ENCODE measurements at places on chromosomes 16 and 17.

DNA sequence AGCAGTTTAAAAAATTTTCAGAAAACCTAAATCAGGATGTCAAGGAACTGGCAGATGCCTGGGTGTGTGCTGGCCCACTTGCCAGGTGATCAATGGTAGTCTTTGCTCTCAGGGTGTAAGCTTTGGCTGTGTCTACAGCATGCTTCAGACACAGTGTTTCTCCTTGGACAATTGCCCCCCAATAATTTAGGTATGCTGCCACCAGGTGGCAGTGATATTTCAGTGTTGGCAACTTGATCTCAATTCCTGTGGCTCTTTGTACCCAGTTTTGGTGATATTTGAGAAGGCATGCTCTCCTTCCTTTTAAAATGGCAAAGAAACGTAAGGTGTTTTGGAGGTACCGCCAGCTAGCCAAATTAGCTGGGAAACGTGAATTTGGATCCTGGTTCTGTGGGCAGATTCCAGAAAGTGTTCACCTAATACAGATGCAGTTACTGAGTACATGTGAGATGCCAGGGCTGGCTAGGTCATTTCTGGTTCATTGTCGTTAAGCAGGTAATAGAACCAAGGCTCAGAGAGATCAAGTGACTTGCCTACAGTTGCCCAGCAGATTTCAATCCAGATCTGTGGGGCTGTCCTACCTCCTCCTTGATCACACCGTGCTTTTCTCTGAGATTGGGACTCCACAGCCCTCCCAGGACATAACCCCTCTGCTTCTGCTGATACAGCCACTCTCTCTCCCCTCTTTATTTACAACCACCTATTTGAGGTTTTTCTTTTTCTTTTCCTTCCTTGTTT lies 155.6 kb upstream of the PLCG2 start:
- peak; percentile 55 for DNase-seq

- DNase-seq: no peak
Observed at GRCh38 chr17:258906-259305, 77.5 kb upstream of the DOC2B start.

DNA sequence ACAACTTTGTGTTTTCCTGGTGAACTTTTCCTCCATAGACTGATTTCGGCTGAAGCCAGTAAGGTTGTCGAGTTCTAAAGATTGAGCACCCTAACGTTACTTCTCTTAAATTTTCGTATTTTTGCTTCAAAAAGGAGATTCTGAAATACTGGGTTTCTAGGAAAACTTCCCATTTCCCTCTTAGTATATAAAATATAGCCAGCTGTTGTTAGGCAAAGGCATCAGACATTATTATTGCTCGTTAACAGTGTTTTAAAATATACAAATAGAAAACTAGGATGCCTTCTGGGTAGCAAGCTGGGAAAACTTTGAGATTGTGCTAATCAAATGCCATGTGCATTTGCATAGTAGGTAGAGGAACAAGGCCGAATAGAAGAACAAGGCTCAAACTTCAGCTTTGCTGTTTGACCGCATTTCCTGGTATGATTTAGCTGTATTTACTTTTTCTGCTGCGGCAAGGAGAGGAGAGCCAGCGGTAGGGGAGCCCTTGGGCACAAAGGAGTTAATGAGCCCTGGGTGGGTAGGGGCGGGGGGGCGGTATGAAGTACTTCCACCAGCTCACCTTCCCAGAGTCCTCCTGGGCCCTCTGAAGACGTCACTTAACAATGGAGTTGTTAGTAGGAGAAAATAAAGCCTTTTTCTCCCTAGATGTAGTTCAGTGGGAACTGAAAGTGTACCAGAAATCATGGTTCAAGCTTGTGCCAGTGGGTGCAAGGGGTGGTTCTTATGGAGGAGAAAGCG lies 151.9 kb downstream of the MSI2 start:
- no peak for DNase-seq

GRCh38 chr17:81950501-81950900 lies 3.5 kb upstream of the MYADML2 start:
- DNase-seq: no peak

GRCh38 chr16:79463841-79464240 lies 136.7 kb downstream of the MAF start:
- no peak for DNase-seq

DNA sequence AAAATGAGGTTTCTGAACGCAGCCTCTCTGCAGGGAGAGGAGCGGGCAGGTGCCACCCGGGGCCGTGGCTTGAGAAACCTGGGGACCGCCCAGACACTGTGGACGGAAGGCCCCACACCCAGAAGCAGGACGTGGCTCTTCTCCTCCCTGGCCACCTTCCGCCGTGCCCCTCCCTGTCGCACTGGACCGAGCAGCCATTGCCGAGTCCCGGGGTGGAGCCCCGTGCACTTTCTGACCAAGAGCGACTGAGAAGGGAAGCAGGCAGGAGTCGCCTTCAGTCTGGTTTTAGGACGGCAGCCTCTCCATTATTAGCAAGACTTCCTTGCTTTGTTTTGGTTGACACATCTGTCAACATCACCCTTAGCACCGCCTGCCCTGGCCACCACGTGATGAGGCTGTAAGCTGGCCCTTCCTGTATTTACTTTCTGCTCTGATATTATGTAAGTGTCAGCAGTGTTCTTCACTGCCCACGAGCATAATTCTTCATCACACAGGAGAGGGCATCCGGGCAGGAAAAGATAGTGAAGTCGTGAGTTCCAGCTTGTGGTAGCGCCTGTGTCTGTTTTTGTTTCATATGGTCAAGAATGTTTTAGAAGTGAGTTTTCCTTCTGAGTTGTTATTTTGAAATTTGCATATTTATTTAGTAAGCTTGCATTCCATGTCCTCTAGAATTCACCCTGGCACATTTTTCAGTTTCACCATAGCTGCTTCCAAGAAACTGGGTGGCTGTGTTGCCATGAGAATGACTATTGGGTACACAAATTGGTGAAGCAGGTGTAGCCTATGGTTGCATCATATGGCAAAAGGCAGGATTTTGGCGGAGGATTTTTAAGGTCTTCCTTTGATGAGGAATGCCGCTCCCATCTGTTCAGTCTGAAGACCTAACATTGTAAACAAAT lies 1.0 kb downstream of the HERPUD1 start:
- DNase-seq: peak; percentile 83

DNA sequence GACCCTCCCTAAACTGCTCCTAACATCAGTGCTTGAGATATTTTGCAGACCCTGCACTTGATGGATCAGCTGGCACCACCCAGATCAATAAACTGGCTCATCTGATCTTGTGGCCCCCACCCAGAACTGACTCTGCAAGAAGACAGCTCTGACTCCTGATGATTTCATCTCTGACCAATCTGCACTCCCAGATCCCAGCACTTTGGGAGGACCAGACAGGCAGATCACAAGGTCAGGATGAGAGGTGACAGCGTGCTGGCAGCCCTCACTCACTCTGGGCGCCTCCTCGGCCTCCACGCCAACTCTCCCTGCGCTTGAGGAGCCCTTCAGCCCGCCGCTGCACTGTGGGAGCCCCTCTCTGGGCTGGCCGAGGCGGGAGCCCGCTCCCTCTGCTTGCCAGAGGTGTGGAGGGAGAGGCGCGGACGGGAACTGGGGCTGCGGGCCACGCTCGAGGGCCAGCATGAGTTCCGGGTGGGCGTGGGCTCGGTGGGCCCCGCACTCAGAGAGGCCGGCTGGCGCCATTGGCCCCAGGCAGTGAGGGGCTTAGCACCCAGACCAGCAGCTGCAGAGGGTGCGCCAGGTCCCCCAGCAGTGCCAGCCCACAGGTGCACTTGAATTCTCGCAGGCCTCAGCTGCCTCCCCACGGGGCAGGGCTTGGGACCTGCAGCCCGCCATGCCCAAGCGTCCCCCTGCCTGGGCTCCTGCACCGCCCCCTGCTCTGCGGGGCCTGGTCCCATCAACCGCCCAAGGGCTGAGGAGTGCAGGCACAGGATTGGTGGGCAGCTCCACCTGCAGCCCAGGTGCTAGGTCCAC lies 2.4 kb upstream of the C16orf54 start:
- DNase-seq: no peak

GRCh38 chr16:86029131-86029741 lies 130.3 kb downstream of the IRF8 start:
- no peak for DNase-seq

- DNase-seq: no peak
Observed at GRCh38 chr17:77499699-77500435, 359.1 kb downstream of the SEC14L1 start.

GRCh38 chr16:65071433-65072311 lies 50.2 kb downstream of the CDH11 start:
- no peak for DNase-seq

GRCh38 chr16:3131755-3132377 lies 3.0 kb upstream of the ZNF213 start:
- peak; percentile 63 for DNase-seq

DNA sequence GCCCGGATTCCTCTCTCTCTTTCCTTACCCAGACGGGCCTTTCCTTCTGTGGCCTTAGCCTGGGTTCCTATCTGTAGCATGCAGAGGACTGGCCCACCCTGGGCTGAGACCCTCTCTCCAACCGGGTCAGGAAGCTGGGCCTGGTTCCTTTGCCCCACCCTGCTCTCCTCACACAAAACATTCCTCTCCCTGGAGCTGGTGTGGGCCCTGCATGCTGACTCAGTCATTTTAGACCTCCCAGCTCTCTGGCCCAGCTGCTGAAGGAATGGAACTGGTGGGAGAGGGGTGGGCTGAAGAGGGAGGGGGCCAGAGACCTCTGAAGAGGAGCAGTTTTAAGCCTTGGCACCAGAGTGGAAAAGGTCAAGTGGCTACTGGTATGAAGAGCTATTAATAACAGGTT lies 957 bp downstream of the MYL4 start:
- no peak for DNase-seq

DNA sequence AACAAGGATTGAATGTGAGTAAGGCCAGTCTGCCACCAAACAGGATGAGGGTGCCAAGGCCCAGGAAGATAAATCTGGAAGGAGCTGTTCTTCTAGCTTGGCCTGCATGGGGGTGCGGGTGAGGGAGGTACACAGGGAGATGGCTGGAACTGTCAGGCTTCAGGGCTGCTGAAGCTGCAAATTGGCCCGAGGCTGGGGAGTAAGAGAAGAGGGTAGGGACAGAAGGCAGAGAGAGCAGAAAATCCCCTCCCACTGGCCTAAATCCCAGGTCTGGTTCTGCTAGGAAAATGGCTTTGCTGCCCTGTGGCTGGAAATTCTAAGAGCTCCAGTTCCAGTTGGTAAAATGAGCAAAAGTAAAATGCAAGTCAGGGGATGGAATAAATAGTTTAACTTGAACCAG lies 87.9 kb downstream of the CCDC182 start:
- DNase-seq: no peak

DNA sequence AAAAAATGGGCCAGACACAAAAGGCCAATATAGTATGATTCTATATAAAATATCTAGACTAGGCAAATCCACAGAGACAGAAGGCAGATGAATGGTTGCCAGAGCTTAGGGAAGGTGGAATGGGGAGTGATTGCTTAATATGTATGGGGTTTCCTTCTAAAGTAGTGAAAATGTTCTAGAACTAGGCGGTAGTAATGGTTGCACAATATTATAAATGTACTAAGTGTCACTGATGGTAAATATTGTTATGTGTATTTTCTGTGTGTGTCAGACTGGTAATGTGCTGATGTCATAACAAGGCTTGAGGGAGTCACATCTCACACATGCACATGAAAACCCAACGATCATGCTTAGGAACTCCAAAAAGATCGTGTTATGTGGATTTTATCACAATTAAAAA lies 106.9 kb upstream of the SIAH1 start:
- DNase-seq: no peak

DNA sequence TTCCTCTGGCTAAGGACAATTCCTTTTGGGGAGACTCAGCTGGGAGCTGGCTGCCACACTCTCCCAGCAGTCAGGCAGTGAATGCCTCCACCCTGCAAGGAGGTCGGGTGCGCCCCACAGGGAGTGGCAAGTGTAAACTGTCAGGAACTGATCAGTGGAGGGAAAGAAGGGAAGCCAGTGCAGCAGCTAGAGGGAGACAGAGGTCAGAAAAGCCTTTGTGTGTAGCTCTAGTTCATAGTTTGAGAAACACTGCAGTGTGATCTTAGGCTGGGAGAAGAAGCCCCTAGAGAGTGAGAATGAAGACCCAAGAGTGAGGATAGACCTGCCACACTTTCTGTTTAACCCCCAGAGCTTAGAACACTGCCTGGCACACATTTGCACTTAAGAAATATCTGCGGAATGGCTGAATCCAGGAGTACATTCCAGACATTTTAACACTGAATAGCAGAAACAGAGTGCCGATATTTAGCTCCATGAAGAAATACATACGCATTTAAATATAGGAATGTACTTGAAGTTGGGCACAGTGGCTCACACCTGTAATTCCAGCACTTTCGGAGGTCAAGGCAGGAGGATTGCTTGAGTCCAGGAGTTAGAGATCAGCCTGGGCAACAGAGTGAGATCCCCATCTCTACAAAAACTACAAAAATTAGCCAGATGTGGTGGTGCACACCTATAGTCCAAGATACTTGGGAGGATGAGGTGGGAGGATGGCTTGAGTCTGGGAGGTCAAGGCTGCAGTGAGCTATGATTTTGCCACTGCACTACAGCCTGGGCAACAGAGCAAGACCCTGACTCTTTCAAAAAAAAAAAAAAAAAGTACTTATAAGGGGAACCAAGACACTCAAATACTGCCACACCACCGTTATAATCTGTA lies 11.1 kb upstream of the SLC5A11 start:
- peak; percentile 23 for DNase-seq

GRCh38 chr16:28531777-28532744 lies 6.7 kb downstream of the NUPR1 start:
- DNase-seq: no peak

DNA sequence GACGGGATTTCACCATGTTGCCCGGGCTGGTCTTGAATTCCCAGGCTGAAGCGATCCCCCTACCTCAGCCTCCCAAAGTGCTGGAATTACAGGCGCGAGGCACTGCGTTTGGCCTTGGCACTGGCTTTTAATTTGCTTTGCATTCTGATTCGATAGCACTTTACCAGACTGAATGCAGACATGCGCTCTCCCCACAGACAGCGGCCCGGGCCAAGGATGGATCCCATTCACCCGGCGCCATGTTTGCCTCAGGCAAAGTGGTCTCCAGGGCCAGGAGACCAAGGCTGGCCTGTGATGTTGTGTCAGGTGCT lies 41.7 kb downstream of the DHRS7B start:
- DNase-seq: no peak

Data from RPMI8226 (cell line).